ENCODE measurements at places on chromosomes 7 and 10. TPM values are rescaled to one million over a fixed set of nuclear protein-coding genes. Genes with fewer than 3 reads are reported as not detected.

Gene CCSER2
- total RNA-seq, result 38.7 TPM

Gene TEX47
- not detected for total RNA-seq

Gene GCK
- 1.5 TPM for total RNA-seq

Gene WDFY4
- 2.6 TPM for total RNA-seq

Gene ELMO1
- 6.7 TPM for total RNA-seq

Gene CHST3
- 26.3 TPM for total RNA-seq

Gene ETV1
- total RNA-seq, result 26.6 TPM

Gene CDHR1
- 0.24 TPM for total RNA-seq

Gene OR6B1
- total RNA-seq, result not detected

Gene MACC1
- total RNA-seq, result 11.1 TPM

Gene CFAP46
- total RNA-seq, result 3.1 TPM

Gene PRPS1L1
- not detected for total RNA-seq

Gene MOGAT3
- not detected for total RNA-seq

Gene SPRN
- total RNA-seq, result 0.50 TPM

Gene NPC1L1
- 0.20 TPM for total RNA-seq

Gene CALN1
- 0.25 TPM for total RNA-seq

Gene ZNRF2
- 12.5 TPM for total RNA-seq

Gene ING3
- 20.2 TPM for total RNA-seq

Gene HYAL4
- not detected for total RNA-seq

Gene SNX13
- 57.1 TPM for total RNA-seq

Gene CYP3A7
- total RNA-seq, result not detected
